ENCODE measurements at places on chromosomes 6 and 20.

DNA sequence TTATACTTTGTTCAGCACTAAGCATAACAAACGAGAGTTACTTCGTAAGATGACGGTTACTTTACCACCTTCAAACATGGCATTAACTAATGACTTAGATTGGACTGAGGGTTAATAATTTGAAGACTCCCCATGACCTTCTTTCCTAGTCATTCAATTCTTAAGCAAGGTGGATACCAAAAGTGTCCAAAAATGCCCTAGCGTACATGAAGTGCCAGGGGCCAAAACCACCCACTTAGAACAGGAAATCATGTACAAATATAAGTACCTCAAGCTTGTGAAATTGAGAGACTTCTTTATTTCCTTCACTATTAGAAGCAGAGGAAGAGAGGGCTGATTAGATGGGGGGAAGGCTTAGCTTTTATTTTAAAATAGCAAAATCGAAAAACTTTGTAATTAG, 166.4 kb downstream of the ATXN1 start:
- no peak for DNase-seq

GRCh38 chr6:31351401-31352309, 5.3 kb downstream of the HLA-B start:
- DNase-seq = no peak

GRCh38 chr6:169173532-169174268, 79.9 kb downstream of the THBS2 start:
- DNase-seq = no peak

DNA sequence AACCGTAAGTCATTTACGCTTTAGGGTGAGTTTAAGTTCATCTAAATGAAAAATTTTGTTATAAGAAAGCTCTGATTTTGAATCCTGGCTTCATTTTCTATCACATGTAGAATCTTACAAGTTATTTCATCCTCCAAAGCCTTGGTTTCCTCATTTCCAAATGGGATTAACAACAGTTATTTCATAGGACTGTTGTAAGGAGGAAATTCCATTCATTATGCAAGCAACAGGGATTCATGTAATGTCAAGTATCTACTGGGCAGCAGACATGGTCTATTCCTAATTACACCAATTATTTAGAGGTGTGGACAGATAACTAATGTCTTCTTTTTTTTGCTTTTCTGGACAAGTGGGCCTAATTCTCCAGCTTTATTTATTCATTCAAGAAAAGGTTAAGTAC, 154.0 kb downstream of the PDSS2 start:
- no peak for DNase-seq

- no peak for DNase-seq
Observed at GRCh38 chr6:30227763-30228487, 14.7 kb upstream of the TRIM26 start.

DNA sequence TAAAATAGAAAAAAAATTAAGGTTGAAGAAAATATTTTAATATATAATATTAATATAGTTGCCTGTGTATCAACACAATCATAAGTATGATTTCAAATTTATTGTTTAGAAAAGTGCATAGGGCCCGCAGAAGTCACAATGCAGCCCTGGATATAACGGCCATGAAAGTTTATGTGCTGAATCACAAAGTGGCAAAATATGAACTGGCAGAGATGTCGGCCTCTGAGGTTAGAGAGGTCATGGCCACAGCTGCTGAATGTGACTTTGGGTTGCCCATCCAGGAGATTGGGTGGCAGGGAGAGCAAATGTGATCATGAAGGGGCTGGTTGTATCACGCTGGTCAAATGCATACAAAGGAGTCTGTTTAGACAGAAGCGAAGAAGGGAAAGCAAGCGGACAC, 35.7 kb downstream of the COL11A2 start:
- no peak for DNase-seq
